ENCODE measurements at places on chromosomes 13 and 19. TPM values are rescaled to one million over a fixed set of nuclear protein-coding genes. Genes with fewer than 3 reads are reported as not detected.
A peak's percentile ranks its signal among the peaks of the same experiment; 100 is the strongest.

FUT2 gene
- total RNA-seq: not detected

SHC2 gene
- total RNA-seq: not detected

CDX2 gene
- not detected for total RNA-seq

APLP1 gene
- 1.2 TPM for total RNA-seq

NCR1 gene
- total RNA-seq: not detected

HRC gene
- total RNA-seq: not detected

PLPPR3 gene
- total RNA-seq: not detected

CASP14 gene
- not detected for total RNA-seq

ZNF441 gene
- 4.2 TPM for total RNA-seq

LILRA6 gene
- not detected for total RNA-seq

ZNF799 gene
- total RNA-seq: 5.3 TPM

PLK5 gene
- not detected for total RNA-seq

PCDH17 gene
- total RNA-seq: not detected

LTBP4 gene
- 104 TPM for total RNA-seq

CCDC194 gene
- total RNA-seq: 2.4 TPM

- H3K4me3 ChIP-seq: no peak overlapping the region
- no peaks in the 10 kb centered on the region for H3K4me1 ChIP-seq
- no peaks in the 10 kb centered on the region for H3K36me3 ChIP-seq
- DNase-seq: no peak
- no peaks in the 10 kb centered on the region for H3K27me3 ChIP-seq
- no peak overlapping the region for H3K27ac ChIP-seq
Measured at GRCh38 chr13:63972328-63972727, 2556.7 kb upstream of the PCDH20 start.

DNA sequence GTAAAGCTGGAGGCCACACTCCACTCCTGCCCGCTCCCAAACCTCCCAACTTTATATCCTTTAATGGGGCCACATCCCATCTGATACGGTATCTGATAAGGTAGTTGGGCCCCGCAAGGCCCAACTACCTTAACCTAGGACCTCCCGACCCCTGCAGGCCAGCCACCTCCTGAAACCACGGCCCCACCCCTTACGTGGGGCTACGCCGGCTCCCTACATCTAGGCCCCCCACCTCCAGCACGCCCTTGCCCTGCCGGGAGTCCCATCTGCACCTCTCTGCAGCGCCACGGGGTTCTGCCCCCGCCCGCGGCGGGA lies 2.2 kb downstream of the IGFLR1 start:
- H3K36me3 ChIP-seq: peaks cover 59% of the 10 kb centered on the region
- H3K4me1 ChIP-seq: peaks cover 25% of the 10 kb centered on the region
- peak overlapping the region; percentile 94 for H3K4me3 ChIP-seq
- DNase-seq: no peak

DNA sequence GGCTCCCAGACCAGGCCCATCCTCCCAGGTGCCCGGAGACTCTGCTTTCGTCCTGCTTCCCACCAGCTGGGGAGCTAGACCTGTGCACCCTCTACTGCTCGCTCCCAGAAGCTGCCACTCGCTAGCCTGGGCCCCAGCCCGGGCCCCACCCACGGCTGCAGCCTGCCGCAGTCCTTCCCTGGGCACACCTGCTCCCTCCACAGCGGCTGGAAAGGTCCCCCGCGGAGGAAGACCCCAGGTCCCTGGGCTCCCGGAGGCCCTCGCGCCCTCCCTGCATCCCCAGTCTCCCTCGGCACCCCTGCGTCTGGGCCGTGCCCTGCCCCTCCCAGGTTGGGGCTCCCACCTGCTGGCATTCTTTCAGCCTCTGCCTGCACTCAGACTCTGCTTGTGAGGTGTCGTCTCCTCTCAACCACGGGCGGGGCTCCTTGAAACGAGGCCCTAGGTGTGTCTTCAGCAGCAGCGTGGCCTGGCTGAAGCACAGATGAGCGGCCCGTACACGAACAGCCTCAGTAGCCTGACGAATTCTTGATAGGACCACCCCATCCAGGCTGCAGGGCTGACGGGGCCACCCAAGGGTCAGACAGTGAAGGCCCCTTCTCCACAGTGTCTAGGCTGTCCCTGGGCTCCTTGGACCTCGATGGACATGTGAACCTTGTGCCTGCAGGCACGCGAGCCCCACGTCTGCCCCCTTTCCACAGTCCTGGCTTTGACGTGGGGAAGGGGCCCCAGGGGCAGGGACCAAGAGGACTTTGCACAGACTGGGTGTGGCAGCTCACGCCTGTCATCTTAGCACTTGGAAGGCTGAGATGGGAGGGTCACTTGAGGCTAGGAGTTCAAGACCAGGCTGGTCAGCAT lies 27.9 kb downstream of the DOT1L start:
- no peak for DNase-seq
- H3K36me3 ChIP-seq: peaks cover 55% of the 10 kb centered on the region
- H3K4me1 ChIP-seq: peaks cover 6% of the 10 kb centered on the region
- no peaks in the 10 kb centered on the region for H3K27me3 ChIP-seq
- H3K4me3 ChIP-seq: no peak overlapping the region

DNA sequence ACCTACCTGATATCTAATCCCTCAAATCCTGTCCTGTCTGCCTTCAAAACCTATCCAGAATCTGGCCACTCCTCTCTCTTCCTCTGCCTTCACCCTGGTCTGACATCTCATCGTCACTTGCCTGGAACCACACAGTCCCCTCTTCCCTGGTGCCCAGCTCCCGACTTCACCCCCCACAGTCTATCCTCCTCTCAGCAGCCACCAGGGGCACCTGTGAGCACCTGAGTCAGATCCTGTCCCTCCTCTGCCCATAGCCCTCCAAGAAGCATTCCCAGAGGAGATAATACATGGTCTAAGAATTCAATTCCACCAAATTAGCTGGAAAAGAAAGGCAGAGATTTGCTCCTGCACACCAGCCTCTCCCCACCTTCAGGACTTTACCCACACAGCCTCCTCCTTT lies 48.9 kb downstream of the ZNRF4 start:
- H3K36me3 ChIP-seq: no peaks in the 10 kb centered on the region
- H3K27ac ChIP-seq: no peak overlapping the region
- H3K4me1 ChIP-seq: no peaks in the 10 kb centered on the region

- H3K27me3 ChIP-seq: peaks cover 12% of the 10 kb centered on the region
- DNase-seq: no peak
Measured at GRCh38 chr13:94753327-94753726, 41.0 kb upstream of the SOX21 start.

GRCh38 chr19:3251229-3251628 lies 26.8 kb downstream of the CELF5 start:
- H3K27me3 ChIP-seq: no peaks in the 10 kb centered on the region
- H3K36me3 ChIP-seq: no peaks in the 10 kb centered on the region
- H3K27ac ChIP-seq: no peak overlapping the region
- no peak overlapping the region for H3K4me3 ChIP-seq

DNA sequence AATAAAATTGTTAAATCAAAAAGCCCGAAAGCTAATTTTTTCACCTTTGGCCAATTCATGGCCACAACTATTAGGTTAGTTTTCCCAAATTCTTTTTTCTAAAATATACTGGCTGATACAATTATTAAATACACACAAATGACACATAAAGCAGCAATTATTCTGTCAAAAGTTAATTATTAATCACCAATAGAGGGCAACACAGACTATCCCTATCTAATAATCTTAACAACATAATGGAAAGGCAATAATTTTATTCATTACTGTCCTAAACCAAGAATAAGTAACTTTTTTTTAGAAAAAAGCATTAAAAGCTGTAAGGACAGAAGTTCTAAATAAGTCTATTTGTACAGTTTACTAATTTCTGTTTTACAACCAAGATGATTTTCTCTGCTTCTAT lies 51.7 kb downstream of the KATNAL1 start:
- DNase-seq: no peak
- H3K4me3 ChIP-seq: no peak overlapping the region
- peaks cover 13% of the 10 kb centered on the region for H3K36me3 ChIP-seq
- H3K27ac ChIP-seq: no peak overlapping the region
- H3K4me1 ChIP-seq: peaks cover 21% of the 10 kb centered on the region

DNA sequence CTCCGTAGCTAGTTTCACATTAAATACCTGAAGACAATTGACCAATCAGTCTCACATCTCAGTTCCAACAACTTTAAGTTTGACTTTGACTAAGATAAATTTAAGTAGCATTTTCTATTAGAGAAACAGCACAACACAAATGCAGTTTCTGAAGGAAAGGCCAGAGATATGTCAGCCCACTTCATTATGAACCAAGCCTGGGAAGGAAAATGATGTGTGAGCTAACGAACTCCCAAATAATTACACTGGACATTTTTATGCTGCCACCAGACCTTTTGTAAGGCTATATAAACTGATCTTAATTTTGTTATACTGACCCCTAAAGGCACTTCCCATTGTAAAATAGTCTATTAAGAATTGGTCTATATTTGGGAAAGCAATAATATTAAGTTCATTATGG lies 57.9 kb upstream of the DACH1 start:
- H3K27ac ChIP-seq: no peak overlapping the region
- no peaks in the 10 kb centered on the region for H3K36me3 ChIP-seq
- H3K27me3 ChIP-seq: no peaks in the 10 kb centered on the region
- H3K4me1 ChIP-seq: no peaks in the 10 kb centered on the region

- H3K4me3 ChIP-seq: no peak overlapping the region
- peaks cover 3% of the 10 kb centered on the region for H3K27me3 ChIP-seq
- no peaks in the 10 kb centered on the region for H3K36me3 ChIP-seq
- no peak for DNase-seq
Measured at GRCh38 chr13:26678796-26679195, 81.8 kb downstream of the GPR12 start.

- no peak overlapping the region for H3K27ac ChIP-seq
- H3K4me3 ChIP-seq: no peak overlapping the region
- no peaks in the 10 kb centered on the region for H3K4me1 ChIP-seq
- no peak for DNase-seq
Measured at GRCh38 chr13:73397496-73398305, 338.9 kb downstream of the KLF5 start.

GRCh38 chr19:43784241-43784980 lies 3.6 kb upstream of the KCNN4 start:
- peak overlapping the region; percentile 82 for H3K27ac ChIP-seq
- H3K36me3 ChIP-seq: peaks cover 4% of the 10 kb centered on the region
- H3K4me3 ChIP-seq: peak overlapping the region; percentile 55
- no peak for DNase-seq
- peaks cover 2% of the 10 kb centered on the region for H3K27me3 ChIP-seq

- no peak overlapping the region for H3K4me3 ChIP-seq
- no peaks in the 10 kb centered on the region for H3K4me1 ChIP-seq
- H3K36me3 ChIP-seq: no peaks in the 10 kb centered on the region
- DNase-seq: no peak
- no peak overlapping the region for H3K27ac ChIP-seq
- no peaks in the 10 kb centered on the region for H3K27me3 ChIP-seq
Measured at GRCh38 chr13:109669234-109669612, 117.2 kb downstream of the IRS2 start.

DNA sequence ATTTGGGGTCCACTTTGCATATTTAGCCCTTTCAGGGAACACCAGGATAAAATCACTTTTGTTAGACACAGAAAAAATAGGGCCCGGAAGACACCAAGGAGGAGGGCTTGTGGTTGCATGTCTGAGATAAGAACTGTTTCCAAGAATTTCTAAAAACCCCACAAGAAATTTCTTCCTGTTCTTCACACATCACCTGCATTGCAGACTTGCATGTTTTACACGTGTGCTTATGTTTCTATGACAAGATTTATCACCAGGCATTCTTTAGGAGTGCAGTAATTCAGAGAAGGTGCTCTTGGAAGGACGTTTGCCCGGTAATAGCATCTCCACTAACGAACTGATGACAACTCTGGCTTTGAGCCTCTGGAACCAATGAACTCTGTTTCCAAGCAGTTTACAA lies 7.1 kb upstream of the ACTL9 start:
- H3K27me3 ChIP-seq: no peaks in the 10 kb centered on the region
- H3K4me1 ChIP-seq: peaks cover 51% of the 10 kb centered on the region
- H3K27ac ChIP-seq: peak overlapping the region; percentile 56
- peak; percentile 27 for DNase-seq

- no peak overlapping the region for H3K4me3 ChIP-seq
- H3K27ac ChIP-seq: no peak overlapping the region
- H3K4me1 ChIP-seq: no peaks in the 10 kb centered on the region
- no peaks in the 10 kb centered on the region for H3K36me3 ChIP-seq
Measured at GRCh38 chr13:95434111-95434510, 118.4 kb upstream of the CLDN10 start.

DNA sequence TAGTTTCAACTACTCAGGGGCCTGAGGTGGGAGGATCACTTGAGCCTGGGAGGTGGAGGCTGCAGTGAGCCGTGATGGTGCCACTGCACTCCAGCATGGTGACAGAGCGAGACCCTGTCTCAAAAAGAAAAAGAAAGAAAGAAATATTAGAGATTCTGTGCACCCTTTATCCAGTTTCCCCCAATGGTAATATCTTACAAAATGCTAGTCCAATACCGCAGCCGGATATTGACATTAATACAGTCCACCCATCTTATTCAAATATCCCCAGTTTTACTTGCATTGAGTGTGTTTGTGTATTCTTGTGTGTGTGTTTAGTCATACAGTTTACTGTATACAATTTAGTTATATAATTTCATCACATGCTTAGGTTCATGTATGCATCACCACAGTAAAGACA lies 8.6 kb upstream of the IFNL4 start:
- no peak overlapping the region for H3K27ac ChIP-seq
- H3K4me1 ChIP-seq: peaks cover 6% of the 10 kb centered on the region
- H3K27me3 ChIP-seq: peaks cover 17% of the 10 kb centered on the region
- no peak overlapping the region for H3K4me3 ChIP-seq
- no peaks in the 10 kb centered on the region for H3K36me3 ChIP-seq
- DNase-seq: no peak

DNA sequence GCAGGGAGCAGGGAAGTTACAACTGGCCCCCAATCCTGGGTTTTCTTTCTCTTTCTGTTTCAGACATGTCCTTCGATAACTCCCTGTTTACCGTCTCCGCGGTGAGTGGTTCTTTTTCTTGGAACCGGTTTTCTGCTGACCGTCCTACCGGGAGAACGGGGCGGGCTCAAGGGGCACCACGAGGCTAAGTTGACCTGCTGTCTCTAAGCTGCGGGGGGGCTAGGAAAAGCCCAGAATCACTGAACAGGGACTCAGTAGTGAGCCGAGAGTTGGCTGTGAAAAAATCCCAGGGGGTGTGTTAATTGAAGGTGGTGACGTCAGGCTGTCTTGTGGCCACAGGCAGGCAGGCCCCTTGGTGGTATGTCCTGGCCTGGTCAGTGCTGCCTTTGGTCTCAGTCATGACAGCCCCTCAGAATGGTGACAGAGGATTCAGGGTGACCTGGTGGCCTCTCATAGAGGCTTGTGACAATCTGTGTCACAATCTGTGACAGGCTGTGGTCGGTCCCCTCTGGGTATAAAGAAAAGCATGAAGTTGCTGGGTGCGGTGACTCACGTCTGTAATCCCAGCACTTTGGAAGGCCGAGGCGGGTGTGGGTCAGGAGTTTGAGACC lies 8.1 kb upstream of the CARM1 start:
- peak overlapping the region; percentile 28 for H3K27ac ChIP-seq
- no peaks in the 10 kb centered on the region for H3K36me3 ChIP-seq
- no peak for DNase-seq

DNA sequence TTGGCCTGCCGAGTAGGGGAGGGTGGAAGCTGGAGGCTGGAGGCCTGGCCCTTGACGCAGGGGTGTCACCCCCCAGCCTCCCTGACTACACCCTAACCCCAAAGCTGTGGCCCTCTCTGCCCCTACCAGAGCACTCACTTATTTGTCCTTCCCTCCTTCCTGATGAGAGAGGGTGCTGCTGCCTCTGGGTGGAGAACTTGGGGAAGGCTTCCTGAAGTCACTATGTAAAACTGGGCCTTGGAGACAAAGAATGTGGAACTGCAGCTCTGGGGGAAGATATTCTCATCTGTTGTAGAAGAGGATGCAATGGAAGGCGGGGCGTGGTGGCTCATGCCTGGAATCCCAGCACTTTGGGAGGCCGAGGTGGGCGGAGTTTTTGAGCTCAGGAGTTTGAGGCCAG lies 485.2 kb downstream of the ZNF536 start:
- no peaks in the 10 kb centered on the region for H3K36me3 ChIP-seq
- H3K27me3 ChIP-seq: no peaks in the 10 kb centered on the region
- H3K4me3 ChIP-seq: no peak overlapping the region
- H3K27ac ChIP-seq: no peak overlapping the region
- no peak for DNase-seq
- H3K4me1 ChIP-seq: no peaks in the 10 kb centered on the region
